ENCODE measurements at places on chromosomes 1 and 21.

GRCh38 chr1:160726498-160727315 is 12.3 kb upstream of the SLAMF7 start:
- DNase-seq = peak; percentile 62

DNA sequence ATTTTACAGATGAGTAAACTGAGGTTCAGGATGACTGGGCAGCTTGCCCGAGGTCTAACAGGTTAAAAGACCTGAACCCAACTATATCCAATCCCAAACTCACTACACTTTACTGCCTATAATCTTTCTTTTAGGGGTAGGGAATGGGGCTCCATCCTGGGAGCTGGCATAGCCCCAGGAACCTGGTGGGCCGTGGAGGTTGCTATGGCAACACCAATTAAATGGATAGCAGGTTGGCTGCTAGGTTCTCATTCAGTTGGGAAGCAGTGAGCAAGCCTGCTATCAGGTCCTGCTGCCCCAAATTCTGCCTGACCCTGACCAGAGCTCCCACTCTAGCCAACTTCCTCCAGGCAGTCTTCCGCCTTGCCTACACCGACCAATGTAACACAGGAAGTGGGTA is 40.9 kb downstream of the LRP8 start:
- no peak for DNase-seq

DNA sequence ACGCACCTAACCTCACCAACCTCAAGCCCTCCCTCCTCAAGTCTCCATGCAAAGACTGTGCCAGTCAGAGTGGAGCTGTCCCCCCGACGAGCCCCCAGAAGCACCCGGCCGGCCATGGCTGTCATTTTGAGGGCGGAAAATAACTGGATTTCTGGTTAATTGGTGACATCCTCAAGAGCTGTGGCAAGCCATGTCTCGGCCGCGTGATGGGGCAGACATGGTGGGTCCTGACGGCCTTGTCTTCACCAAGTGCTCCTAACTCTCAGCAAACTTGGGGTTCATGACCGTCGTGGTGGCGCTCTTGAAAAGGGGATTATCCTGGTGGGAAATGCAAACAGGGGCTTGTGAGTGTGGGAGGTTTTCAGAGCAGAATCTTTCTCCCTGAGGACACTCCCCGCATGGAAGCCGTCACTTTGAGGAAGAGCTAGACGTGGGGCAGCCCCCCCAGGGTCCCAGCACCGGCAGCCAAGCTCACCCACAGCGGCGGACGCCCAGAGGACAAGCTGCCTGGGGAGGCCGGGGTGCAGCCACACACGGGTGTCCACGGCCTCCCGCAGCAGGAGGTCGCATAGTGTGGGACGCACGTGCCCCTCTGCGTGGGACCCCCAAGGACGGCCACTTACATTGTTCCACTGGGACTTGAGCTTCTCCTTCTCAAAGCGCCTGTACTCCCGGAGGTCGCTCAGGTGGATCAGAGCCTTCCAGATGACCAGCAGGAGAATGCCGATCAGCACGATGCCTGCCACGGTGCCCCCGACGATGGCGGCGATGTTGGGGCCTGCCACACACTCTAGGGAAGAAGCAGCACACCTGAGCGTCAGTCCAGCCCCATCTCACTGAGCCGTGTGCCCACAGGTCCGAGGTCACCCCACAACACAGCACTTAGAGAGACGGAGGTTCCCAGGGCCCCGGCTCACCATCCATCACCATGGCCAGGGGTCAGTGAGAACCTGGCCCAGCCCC is 12.9 kb upstream of the PTTG1IP start:
- no peak for DNase-seq

- no peak for DNase-seq
Observed at GRCh38 chr1:14668538-14668937, 70.1 kb downstream of the KAZN start.

GRCh38 chr1:74584185-74584584 is 71.8 kb upstream of the LRRC53 start:
- DNase-seq = no peak

DNA sequence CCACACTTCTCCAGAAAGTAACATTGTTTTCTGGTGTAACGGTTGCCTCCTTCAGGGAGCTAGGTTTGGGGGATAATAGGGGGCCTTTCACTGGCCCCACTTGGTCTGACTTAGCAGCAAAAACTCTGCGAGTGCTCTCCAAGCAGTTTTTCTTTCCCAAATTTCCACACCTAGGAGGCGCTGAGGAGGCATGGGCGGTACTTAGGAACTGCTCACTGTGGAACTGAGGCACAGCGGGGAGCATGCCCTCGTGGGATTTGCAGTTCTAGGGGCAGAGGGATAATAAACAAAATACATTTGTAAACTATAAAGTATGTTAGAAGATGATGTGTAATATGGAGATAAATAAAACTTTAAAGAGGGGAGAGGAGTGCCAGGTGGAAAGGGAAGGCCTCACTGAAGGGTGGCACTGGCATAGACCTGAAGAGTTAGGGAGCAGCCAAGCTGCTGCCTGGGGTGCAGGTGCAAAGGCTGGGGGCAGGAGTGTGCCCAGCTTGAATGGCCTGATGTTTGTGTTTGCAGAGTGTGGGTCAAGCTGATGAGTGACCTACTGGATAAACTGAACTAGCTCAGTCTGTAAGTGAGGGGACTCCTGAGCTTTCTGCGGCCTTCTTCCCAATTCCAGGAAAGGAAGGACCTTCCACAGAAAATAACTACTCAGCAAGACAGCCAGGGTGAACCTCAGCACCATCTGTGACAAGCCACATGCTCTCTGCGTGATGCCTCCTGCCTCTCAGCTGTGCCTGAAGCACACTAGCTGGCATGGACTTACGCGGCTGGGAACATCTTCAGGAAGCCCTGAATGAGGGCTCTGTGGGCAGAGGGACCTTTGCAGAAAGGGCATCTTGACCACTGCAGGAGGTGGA is 1.9 kb downstream of the EPHX1 start:
- no peak for DNase-seq

- no peak for DNase-seq
Observed at GRCh38 chr1:185573677-185574076, 160.5 kb upstream of the HMCN1 start.

DNA sequence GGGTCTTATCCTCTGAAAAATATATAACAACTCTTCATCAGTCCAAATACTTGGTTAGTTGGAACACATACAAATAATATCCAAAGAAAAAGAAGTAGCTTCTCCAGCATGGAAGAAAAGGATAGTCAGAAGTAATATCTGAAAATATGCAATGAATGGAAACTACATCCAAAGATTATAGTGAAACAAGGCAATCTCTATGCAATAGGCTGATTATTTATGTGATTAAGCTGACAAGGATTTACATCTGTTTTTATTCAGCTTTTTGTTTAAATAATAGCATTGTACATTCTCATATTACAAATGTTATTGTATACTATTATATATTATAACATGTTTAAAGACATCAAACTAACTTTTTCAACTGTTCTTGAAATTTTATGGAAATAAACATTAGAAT is 15.3 kb upstream of the TGFBR3 start:
- no peak for DNase-seq

- DNase-seq = no peak
Observed at GRCh38 chr21:45169001-45169400, 94.6 kb downstream of the ADARB1 start.

GRCh38 chr21:35578347-35578782 is 482.0 kb downstream of the SETD4 start:
- no peak for DNase-seq

DNA sequence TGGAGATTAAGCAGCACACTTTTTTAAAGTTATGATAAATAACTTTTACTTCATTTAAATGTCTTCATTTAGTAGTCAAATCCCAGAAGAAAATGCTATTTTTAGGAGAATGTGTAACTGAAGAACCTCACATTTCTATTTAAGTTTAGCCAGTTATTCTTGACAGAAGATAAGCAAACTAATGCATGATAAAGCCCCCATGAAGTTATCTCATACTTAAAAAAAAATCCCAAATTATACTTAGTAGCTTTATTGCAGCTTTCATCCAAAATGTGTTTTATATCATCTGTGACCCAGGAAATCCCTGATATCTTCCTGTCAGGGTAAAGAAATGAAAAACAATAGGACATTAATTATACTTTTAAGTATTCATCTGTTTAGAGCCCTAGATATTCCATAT is 124.8 kb upstream of the SYT6 start:
- DNase-seq = no peak

DNA sequence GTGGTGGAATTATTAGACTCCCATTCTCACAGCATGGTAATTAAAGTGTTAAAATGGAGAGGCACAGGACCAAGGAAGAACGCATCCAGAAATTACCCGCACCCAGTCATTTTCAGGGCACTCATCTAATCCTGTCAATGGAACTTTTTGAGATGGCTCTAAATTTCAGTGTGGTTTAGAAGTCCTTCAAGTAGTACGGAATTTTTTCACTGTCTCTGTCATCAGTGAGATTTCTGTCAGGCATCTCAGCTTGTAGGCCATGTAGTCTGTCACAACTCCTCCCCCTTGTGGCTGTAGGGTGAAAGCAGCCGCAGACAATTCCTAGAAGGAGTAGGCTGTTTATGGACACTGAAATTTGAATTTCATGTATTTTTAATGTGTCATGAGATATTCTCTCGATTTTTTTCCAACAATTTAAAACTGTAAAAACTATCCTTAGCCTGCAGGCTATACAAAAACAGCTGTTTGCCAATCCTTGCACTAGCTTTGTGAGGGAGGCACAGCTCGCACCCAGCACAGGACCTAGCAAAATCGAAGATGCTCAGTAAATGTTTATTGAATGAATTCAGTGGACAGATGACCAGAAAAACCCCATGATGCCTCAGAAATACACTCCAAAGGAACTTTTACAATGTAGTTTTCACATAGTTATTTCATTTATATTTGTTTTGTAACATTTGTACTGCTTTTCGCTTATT is 6.6 kb upstream of the NUP133 start:
- DNase-seq = peak; percentile 54

DNA sequence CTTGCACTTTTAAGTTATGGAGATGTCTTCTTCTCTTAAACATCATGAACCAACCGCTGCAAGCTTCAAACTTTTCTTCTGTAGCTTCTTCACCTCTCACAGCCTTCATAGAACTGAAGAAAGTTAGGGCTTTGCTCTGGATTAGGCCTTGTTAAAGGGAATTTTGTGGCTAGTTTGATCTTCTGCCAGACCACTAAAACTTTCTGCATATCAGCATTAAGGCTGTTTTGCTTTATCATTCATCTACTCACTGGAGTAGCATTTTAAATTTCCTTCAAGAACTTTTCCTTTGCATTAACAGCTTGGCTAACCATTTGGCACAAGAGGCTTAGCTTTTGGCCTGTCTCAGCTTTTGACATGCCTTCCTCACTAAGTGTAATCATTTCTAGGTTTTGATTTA is 43.0 kb upstream of the RGL1 start:
- no peak for DNase-seq

GRCh38 chr1:100188617-100189016 is 10.6 kb upstream of the LRRC39 start:
- peak; percentile 16 for DNase-seq

DNA sequence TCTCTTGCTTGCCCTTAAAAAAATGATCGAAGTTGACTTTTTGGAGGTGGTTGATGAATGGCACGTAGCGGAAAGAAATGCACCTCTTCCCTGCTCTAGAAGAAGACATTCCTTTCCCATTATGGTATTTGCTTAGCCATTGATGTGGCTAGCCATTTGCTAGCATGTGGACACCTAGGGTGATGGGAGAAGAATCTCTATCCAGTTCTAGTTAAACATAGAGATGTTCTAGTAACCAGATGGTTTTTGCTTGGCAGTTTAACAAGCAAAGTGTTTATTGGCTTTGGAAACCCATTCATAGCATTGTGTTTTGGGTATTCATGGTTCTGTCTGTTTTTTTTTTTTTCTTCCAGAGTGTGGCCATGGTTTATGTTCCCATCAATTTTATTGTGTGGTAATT is 78.9 kb downstream of the KCNJ6 start:
- DNase-seq = no peak

DNA sequence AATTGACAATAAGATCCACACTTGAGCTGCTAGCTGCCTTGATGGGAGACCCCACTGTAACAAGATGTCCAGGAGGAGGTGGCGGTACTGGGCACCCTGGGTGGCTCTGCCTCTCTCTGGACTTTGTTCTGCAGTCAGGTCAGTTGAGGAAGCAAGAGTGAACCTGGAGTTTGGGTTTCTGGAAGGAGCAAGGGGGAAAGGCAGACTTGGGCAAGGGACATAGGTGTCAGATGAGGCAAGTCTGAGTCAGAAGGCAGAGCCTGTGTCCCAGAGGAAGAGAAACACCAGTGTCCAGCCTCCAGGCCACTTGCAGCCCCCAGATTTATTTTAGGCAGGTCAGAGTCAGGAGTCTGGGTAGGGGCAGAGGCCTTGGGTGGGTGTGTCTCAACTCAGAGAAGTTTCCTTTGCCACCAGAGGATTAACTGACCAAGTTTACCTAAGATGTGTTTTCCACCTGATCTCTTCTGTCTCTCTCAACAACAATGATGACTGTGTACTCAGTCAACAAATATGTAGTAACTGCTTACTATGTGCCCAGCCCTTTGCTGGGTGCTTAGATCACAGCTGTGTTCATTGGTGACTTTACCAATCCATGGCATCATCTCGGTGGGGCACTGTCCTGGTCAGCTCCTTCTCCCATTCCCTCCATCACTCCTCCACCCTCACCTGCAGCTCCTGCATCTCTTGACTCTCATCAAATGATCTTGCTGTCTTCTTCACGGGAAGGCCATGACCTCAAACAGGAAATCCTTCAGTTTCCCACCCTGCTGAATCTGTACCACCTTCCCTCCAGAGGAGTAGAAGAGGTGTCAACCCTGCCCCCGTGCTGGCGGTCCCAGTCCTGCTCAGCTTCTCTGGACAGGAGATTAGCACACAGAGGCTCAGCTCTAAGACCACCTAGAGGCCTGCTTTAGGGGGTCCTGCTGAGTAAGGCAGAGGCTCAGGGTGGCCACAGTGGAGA is 36.6 kb downstream of the ELF3 start:
- no peak for DNase-seq

DNA sequence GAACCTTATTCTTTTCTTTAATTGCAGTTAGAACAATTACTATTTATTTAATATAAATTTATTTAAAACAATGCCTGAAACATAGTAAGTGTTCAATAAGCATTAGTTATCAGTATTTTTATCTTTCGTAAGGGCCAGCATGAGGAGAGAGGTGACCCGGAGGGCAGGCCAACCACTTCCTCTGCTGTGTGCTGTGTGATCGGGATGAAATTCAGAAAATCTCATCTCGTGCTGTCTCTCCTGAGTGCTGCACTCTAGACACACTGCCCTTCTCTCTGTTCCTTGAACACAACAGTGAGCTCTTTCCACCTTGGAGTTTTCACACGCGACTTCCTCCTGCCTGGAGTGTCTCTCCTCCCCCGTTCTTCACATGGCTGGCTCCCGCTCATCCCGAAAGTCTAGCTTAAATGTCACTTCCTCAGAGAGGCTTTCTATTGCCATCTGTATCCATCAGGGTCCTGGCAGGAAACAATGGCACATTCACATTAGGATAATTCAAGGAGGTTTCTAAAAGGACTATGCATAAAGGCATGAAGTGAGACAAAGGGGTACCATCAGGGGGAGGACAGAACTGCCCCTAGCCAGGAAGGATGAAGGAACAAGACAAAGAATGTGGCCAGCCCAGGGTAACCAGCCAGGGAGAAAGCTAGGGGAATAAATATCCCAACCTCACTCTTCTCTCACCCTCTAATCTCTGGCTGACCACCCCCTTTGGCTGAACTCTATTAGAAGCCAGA is 142.6 kb upstream of the GJB5 start:
- no peak for DNase-seq
